ENCODE measurements at places on chromosomes 2 and 18. TPM values are rescaled to one million over a fixed set of nuclear protein-coding genes. Genes with fewer than 3 reads are reported as not detected.
A peak's percentile ranks its signal among the peaks of the same experiment; 100 is the strongest.

GRCh38 chr18:29217124-29217915, 1040.4 kb upstream of the CDH2 start:
- no peak for DNase-seq

The STON1 gene
- 35.2 TPM for total RNA-seq

- no peak for DNase-seq
Measured at GRCh38 chr2:195903956-195904355, 164.7 kb downstream of the DNAH7 start.

The GNLY gene
- 18.5 TPM for total RNA-seq

DNA sequence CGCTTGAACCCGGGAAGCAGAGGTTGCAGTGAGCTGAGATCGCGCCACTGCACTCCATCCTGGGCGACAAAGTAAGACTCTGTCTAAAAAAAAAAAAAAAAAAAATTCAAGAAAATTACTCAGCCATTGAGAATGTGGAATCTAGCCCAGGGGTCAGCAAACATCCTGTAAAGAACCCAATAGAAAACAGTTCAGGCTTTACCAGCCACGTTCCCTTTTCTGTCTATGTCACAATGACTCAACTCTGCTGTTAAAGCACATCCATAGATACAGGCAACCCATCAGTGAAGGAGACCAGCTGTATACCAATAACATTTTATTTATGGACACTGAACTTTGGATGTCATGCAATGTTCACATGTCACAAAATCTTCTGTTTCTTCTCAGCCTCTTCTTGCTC, 435.6 kb upstream of the GYPC start:
- no peak for DNase-seq

DNA sequence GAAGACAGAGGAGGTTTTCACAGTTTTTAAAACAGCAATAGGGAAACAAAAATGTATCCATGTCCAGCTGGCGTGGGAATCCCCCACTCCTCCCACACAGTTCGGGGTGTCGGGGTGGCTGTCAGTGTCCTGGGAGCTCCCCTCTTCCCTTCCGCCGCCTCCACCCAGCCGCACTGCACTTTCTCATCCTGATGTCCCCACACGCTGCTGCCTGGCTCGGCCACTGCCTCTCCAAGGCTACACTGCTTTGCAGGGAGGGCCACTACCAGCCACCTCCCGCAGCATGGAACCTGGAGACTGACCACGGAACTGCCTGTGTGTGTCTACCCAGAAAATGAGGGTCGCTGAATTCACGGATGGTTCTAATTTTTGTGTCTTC, 138.7 kb upstream of the CTDP1 start:
- DNase-seq: no peak

The UCN gene
- 2.8 TPM for total RNA-seq

GRCh38 chr2:124032799-124033198, 7.7 kb downstream of the CNTNAP5 start:
- DNase-seq: no peak

- DNase-seq: no peak
Measured at GRCh38 chr18:11320986-11321385, 171.6 kb upstream of the PIEZO2 start.

DNA sequence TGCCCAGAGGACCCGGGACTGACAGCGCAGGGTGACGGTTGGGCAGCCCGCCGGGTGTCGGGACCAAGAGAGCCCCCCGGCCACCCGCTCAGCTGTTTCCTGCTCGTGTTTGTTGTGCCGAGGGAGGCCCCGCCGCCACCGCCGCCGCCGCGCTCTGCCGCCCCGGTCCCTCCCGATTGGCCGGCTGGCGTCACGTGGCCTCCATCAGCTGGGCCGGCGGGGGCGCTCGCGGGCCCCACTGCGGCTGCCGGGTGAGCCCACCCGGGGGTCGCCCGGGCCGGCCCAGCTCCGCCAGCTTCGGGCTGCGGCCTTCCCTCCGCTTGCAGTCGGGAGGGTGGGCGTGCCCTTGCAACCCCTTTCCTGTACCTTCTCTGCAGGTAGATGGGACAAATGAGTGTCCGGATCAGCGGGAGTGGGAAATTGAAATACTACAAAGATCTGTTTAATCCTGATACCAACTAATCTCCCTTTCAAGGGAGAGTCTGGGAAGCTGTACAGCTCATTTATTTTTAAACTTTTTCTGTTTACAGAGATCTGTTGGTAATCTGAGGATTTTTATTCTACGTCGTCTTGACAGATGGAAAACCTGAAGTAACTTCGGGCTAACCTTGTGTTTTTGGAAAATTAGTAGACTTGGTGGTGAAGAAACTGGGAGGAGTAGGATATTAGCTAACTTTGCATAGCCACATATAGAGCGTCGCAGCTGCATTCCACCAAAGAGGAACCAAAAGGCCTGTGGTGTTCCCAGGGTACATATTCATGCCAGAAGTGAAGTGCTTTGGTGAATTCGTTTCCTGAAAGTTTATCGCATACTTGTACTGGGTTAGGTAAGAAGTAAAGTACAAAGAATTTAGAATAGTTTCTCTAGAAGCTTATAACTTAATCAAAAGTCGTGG, 1.2 kb downstream of the YPEL5 start:
- peak; percentile 92 for DNase-seq

The APCDD1 gene
- 27.6 TPM for total RNA-seq

The ALPI gene
- not detected for total RNA-seq

DNA sequence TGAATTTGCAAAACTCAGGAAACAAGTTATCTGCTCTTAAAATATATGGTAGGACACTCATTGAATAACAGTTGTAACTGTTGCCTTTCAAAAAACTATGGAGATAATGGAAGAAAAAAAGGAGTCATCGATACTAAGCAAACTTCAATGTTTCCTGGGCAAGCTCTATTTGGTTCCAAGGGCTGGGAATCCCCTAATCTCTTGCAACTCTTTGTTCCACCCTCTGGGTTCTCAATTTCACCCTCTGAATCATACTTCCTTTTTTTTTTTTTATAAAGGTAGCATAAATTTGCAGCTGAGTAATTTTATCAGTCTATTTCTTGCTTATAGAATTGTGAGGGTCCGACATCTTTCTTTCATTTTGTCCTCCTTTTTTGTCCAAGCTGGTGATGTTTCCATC, 36.7 kb downstream of the SLC9A4 start:
- no peak for DNase-seq

The MORN2 gene
- 6.4 TPM for total RNA-seq

GRCh38 chr18:23538001-23538400, 34.7 kb downstream of the RMC1 start:
- no peak for DNase-seq

- no peak for DNase-seq
Measured at GRCh38 chr2:40098786-40099470, 319.9 kb upstream of the THUMPD2 start.

DNA sequence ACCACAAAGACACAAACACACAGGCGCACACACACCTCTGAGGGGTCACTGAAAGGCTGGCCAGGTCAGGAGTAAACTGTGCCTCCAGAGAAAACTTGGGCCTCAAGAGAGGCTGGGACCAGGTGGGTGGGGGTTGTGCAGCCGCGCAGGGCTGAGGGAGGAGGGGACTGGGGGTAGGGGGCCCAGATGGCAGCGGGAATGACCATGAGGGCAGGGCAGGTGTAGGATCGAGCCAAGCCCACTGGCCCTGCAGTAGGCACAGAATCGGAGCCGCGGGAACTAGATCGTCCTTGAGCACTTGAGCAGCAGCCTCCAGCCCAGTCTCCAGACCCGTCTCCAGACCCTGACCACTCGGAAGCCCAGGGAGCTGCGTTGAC, 36.8 kb downstream of the ANKMY1 start:
- no peak for DNase-seq

- no peak for DNase-seq
Measured at GRCh38 chr2:232587512-232587911, 37.0 kb downstream of the EIF4E2 start.

- DNase-seq: no peak
Measured at GRCh38 chr2:170354388-170354787, 176.4 kb downstream of the MYO3B start.

DNA sequence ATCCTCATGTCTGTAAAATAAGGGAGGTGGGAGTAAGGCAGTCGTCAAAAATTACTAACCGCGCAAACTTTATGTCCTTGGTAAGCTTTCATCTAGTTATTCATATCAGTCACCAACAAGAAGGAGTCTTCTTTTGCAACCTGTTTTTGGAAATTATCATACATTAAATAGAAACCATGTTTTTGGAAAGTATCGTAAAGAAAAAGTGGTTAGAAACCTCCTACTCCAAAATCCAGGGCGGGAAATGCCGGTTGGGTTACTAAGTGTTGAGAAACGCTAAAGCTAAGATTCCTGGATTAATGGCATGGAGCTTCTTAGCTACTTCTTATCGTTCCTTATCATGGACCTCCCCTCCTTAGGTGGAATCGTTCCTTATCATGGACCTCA, 778 bp downstream of the BBS5 start:
- DNase-seq: no peak

The SERPINB13 gene
- total RNA-seq: not detected

- no peak for DNase-seq
Measured at GRCh38 chr2:190468814-190469569, 60.8 kb downstream of the MFSD6 start.

DNA sequence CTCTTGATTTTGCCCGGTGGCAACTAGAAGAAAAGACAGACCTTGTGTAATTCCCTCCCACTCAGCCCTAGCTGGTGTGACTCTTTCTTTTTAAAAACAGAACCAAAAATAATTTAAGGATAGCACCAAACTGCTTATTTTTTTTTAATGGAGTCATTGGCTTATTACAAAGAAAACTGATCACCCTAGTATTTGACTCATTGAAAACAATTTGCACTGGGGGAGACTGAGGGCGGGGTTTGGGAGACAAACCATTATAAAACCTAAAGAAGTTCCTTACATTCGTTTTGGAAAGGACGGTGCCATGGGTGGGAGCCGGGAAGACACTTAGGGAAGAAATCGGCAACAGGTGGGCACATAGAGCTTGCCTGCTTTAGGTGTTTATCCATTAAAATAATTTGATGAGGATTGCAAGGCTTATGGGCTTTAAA, 2.5 kb downstream of the PAX3 start:
- no peak for DNase-seq
